ENCODE measurements at places on chromosomes 2 and 18.

DNA sequence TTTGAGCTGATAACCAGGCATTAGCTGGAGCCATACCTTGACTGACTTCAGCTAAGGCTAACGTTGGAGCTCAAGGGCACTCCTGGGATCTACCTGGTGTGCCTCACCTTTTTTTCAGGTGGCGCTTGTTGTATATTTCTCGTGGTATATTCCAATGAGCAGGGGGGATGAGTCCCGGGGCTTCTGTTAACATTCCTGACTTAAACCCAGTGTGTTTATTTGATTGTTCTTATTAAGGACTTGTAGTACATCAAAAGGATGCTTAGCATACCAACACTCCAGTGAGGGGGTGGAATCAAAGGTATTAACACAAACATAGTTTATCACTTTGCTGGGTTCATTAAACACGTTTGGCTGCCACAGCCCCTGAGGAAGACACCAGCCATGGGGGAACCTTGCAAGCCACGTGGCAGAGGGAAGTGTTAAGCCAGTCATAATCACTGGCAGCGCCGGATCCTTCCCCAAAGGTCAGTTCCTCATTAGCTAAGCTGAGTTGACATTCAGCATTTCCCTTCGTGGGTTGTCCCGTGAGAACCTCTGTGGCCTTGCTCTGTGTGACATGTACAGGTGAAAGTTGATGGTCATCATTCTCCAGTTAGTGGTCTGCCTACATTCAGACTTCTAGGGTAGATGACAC lies 119.5 kb upstream of the MCFD2 start:
- no peak for DNase-seq

- DNase-seq = no peak
Observed at GRCh38 chr2:40725040-40725439, 273.1 kb upstream of the SLC8A1 start.

DNA sequence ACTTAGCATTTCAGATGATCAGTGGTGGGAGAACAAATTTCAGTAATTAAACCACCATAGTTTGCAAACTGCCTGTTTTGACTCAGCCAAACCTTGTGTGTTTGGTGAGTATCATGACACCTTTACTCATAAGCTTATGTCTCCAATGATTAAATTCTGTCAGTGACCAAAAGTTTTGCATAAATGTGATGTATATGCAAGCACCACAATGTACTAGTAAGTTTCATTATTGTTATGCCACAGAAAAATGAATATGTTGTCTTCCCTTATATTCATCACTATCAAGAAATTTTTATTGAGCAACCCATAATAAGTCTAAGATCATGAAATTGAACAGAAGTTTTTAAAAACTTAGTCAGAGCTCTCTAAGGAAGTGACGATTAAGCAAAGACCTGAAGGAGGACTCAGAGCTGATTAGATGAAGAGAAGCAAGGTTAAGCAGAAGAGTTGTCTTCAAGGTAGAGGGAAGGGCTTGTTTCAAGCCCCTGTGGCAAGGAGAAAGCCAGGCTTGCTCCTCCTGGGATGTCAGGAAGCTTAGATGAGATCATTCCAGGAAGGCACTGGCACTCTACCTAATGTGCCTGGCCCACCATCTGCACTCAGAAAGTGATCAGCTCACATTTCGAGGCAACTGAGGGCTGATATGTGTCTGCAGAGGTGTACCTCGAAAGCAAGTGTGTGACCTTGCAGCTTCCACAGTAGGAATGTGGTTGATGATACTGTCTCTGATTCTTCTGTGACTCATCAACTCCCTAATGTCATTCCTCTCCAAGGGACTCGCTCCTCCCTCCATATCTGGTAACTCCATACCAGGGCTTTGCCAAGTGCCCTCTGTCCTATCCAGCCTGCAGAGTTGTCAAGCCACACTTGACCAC lies 54.7 kb downstream of the KCTD18 start:
- no peak for DNase-seq

GRCh38 chr18:33571998-33572787 lies 5.8 kb upstream of the ASXL3 start:
- DNase-seq = no peak

- no peak for DNase-seq
Observed at GRCh38 chr2:20092226-20092900, 40.9 kb upstream of the LAPTM4A start.

Measured in stimulated activated CD4-positive, alpha-beta T cell treated with anti-CD3 and anti-CD28 coated beads, TNF-alpha, amount 100 ng/mL, for 48 hours (primary cell).